ENCODE measurements at places on chromosomes 4 and X.

GRCh38 chr4:173233857-173234256, 65.2 kb downstream of the GALNT7 start:
- no peak for DNase-seq

DNA sequence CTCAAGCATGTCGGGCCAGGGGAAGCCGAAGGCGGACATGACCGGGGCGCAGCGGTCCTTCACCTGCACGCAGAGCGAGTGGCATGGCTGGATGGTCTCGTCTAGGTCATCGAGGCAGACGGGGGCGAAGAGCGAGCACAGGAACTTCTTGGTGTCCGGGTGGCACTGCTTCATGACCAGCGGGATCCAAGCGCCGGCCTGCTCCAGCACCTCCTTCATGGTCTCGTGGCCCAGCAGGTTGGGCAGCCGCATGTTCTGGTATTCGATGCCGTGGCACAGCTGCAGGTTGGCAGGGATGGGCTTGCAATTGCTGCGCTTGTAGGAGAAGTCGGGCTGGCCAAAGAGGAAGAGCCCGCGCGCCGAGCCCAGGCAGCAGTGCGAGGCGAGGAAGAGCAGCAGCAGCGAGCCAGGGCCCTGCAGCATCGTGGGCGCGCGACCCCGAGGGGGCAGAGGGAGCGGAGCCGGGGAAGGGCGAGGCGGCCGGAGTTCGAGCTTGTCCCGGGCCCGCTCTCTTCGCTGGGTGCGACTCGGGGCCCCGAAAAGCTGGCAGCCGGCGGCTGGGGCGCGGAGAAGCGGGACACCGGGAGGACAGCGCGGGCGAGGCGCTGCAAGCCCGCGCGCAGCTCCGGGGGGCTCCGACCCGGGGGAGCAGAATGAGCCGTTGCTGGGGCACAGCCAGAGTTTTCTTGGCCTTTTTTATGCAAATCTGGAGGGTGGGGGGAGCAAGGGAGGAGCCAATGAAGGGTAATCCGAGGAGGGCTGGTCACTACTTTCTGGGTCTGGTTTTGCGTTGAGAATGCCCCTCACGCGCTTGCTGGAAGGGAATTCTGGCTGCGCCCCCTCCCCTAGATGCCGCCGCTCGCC, at the start of gene SFRP2:
SFRP2 (minus strand) TSS at position 671 of the 864 bp plus-strand sequence; CDS start at position 423, 248 bp downstream.
- no peak for DNase-seq

DNA sequence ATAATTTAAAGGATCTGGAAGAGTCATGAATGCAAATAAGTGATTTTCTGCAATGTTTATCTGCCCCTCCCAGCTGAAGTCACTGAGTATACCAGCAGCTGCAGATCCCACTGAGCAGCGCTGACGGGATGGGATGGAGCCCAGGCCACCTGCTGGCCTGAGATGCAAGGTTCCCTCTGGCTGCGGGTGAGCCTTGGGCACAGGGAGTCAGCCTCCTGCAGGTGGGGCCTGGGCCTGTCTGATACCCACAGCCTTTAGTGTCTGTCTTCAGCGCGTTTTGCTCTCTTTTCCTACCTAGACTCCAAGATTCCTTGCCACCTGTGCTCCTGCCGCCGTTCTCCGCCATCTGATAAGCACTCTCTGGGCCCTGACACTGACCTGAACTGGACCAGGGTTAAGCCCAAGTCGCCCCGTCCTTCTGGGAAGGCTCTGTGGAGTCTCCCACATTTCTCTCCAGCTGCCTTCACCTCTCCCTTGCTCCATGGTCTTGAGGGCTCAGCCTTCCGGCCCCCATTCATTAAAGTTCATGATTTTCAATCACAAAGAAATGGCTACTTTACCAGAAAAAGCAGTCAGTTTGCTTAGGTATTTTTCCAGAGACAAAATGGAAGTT, 223.1 kb upstream of the FAT1 start:
- DNase-seq = no peak

- DNase-seq = peak; percentile 49
These were observed 515.7 kb downstream of the BCOR start for GRCh38 chrX:39582091-39582490.

DNA sequence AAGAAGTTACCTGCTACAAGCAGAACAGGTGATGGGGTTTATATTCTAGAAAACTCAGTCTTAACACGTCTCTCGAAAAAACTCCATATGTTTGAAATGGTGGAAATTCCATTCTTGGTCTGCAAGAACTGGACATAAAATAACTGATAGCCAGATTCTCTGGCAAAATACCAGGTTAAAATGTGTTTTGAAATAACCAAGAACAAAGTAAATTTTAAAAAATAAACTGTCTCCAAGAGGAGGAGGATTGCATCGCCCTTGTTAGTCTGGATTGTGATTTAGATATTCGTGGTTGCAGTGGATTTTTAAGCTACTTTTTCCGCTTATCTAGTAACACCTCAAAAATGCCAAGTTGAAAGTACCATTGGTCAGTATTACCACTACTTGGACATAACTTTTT, 40.8 kb downstream of the CENPU start:
- DNase-seq = peak; percentile 58

- DNase-seq = no peak
These were observed 126.0 kb upstream of the WDFY3 start for GRCh38 chr4:85092536-85092935.

DNA sequence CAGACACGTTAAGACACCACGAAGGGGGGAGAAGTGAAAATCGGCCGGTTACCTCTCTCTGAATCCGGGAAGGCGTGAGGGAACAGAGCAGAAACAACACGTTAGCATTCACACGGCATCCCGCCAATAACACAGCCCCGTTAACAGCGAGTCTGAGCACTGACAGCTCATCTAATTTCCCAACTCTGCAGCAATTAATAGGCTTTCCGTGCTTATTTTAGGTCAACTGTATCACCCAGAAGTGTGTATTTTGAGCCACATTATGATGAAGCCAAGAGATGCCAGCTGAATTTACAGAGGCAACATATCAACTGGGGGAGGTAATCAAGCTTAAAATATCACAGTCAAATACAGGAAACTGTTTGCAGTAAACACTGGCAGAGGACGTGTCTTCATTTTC, 92.6 kb downstream of the NSUN7 start:
- no peak for DNase-seq

DNA sequence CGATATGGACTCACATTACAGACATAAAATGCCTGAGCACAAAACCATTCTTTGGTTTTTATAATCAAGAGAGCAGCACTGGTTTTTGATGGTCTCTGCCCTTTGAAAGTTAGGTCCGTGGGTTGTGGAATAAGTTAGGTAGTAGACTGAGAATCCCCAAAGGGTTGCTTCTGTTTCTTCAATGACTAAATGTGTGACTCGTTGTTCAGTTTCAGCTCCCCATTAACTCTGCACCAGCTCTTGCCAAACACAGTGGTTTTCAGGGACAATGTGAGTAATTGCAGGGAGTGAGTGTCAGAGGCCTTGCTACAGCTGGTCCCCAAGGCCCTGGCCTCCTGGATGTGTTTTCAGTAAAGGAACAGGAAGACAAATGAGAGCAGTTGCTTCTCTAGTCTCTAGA, 24.8 kb downstream of the SMIM20 start:
- DNase-seq = peak; percentile 83

- DNase-seq = no peak
These were observed 296.3 kb upstream of the ATOH1 start for GRCh38 chr4:93532234-93532633.

- DNase-seq = no peak
These were observed 22.2 kb downstream of the CYBB start for GRCh38 chrX:37802028-37802427.

GRCh38 chr4:111011458-111011857, 388.6 kb upstream of the PITX2 start:
- DNase-seq = no peak

- DNase-seq = peak; percentile 43
These were observed 13.0 kb downstream of the PPP1R3F start for GRCh38 chrX:49282647-49283011.

DNA sequence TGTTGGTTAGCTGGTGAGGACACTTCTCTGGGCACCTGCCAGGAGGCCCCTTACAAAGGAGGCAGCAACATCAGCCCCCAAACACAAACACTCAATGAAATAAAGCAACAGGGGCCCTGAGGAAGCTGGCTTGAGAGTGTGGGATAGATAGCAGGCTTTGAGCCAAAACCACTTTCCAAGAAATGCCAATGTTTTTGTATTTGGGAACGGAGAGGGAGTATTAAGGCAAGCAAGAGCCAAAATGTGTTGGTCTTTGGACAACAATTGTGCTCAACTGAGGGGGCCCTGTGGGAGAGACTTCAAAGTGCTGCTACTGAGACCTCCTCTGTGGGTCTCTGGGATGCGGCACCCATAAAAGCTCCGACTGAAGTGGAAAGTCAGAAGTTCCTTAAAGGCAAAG, 41.0 kb downstream of the RAI2 start:
- no peak for DNase-seq

- no peak for DNase-seq
These were observed 849.6 kb upstream of the POU3F4 start for GRCh38 chrX:82658492-82658891.

DNA sequence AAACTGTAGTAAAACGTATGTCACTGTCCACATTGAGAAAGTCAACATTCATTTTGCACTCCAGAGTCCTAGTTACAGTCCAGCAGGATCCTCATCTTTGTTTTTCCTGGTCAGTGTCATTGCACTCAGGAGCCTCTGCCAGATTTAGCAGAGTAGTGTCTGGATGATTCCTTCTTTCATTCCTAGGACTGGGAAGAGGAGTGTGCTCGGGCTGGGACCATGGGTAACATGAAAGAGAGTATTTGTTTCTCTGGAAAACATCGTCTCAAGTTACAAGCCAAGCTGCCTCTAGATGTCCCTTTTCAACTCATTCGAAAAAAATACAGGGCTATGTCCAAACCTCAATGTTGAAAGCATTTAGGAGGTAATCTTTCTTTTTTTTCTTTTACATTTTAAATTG, 69.9 kb upstream of the TNIP3 start:
- DNase-seq = no peak

- peak; percentile 82 for DNase-seq
These were observed 744.5 kb upstream of the FAM241A start for GRCh38 chr4:111400741-111401140.

DNA sequence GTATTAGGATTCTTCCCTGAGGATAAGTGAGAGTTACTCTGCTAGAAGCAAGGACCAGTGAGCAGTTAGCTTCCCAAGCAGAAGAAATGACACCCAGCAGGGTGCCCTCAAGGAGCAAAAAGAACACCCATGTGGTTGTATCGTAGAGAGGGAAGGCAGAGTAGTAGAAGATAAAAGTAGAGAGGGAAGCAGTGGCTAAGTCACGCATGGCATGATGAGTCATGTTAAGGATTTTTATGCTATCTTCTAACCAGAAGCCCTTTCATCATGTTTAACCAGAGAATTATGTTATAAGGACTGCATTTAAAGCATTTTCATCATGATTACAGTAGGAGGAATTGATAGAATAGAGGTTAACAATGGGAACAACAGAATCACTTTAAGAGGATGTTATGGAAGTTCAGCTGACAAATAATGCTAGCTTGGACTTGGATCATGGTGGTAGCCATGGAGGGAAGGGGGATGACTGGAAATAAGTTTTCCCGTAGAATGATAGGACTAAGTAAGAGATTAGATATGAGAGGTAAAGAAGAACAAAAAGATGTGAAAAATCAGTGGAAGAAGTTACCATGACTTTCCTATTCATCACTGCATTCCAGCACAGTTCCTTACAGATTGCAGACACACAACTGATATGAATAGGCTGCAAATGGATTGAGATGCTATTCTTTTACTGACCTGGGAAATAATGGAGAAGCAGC, 383.5 kb upstream of the INTU start:
- DNase-seq = peak; percentile 75

DNA sequence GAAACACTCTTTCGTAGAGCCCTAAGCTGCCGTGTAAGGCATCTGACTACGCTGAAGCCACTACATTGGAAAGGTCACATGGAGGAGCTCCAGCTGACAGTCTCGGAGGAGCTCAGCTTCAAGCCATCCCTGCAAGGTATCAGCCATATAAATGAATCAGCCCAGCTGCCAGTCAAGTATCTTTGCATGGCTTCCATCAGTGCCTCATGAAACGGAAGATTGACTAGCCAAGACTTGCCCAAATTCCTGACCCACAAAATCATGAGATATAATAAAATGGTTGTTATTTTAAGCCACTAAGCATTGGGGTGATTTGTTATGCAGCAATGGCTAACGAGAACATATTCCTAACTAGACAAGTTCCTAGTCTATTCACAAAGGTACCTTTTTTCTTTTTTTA, 104.1 kb upstream of the SCOC start:
- no peak for DNase-seq

DNA sequence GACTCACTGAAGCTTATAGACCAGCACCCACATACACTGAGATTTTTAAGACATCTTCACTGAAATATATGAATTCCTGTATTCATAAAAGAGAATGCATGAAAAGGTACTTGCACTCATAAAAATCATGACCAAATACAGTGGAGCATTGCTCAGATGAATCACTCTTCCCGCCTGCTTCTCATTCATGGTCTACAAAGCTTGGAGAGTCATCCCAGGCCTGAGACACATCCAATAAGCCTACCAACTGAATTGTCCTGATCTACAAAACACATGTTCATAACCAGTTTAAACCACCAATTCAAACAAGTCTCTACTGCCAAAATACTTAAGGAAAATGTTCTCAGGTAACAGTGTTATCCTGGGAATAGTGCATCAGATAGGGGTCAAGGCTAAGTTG, 38.1 kb downstream of the PROM1 start:
- DNase-seq = no peak

DNA sequence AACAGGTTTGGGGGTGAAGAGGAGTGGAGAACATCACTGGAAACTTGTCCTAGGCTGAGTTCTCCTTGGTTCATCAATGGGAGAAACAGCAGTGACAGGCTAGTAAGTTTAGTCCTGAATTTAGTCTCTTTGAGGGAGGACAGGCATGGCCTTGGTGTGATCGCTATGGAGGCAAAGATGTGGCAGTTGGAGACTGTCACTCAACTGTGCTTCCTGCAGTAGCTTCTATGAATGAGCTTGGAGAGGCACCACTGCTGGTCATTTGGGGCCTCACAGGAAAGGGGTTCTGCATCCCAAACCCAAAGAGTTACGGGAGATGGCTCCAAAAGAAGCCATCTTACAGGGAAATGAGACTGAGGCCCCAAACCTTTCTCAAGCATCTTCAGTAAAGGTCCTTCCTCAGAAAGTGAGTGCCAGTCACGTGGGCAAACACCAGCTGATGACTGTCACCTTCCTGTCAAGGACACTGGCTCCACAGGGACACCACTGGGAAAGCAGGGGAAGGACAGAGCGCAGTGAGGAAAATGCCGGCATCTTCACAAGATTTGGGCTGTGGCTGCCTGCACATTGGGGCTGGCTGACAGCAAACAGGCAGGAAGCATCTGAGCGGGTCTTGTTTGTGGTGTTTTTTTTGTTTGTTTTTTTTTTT, 7.2 kb downstream of the MRFAP1 start:
- no peak for DNase-seq

GRCh38 chr4:184350213-184350817, 124.0 kb downstream of the IRF2 start:
- no peak for DNase-seq

DNA sequence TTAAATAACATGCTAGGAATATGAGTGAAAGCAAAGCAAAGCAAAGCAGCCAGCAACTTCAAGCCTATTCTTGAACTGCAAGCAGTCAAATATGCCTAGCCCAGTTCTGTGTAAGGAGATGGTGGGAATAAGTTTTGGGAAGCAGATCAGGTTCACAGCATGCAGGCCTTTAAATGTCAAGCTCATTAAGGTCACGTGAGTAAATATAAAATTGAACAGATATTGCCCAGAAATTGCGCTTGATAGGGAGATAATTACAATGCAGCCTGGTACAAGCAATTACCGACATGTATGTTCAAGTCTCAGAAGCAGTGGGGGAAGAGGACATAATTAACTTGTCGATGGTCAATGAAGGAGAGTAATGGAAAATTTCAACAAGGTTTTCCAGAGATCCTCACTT, 6.0 kb downstream of the GNPDA2 start:
- no peak for DNase-seq
